ENCODE measurements at places on chromosomes 2 and 18. TPM values are rescaled to one million over a fixed set of nuclear protein-coding genes. Genes with fewer than 3 reads are reported as not detected.

The GPR17 gene
- total RNA-seq: not detected

The FBLN7 gene
- 7.3 TPM for total RNA-seq

The SALL3 gene
- not detected for total RNA-seq

GRCh38 chr2:60490848-60491247 is 62.6 kb downstream of the BCL11A start:
- DNase-seq: no peak

DNA sequence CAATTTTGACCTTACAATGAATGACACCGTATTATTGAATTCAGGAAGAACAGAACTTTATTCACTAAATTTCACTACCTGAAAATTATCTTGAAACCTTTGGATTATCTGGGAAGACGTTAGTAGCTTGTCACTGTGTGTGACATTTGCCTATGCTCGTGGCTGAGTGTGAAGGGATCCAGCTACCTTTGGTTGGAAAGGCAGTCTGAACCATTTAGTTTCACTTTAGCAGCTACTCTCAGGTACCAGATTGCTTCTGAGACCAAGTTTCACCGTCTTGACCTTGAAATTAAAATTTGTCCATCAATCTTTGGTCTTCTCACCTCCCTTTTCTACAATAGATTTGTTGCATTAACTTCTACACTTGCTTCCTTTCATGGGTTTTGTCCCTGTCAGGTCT is 637.5 kb downstream of the MBD2 start:
- no peak for DNase-seq

Data from activated CD4-positive, alpha-beta memory T cell treated with anti-CD3 and anti-CD28 coated beads, Interleukin-2, amount 10 ng/mL, durations not matched to agents 7 days and 5 days (primary cell).